Fibroblast of skin of scalp (primary cell): ENCODE measurements at places on chromosomes 12 and 14.

DNA sequence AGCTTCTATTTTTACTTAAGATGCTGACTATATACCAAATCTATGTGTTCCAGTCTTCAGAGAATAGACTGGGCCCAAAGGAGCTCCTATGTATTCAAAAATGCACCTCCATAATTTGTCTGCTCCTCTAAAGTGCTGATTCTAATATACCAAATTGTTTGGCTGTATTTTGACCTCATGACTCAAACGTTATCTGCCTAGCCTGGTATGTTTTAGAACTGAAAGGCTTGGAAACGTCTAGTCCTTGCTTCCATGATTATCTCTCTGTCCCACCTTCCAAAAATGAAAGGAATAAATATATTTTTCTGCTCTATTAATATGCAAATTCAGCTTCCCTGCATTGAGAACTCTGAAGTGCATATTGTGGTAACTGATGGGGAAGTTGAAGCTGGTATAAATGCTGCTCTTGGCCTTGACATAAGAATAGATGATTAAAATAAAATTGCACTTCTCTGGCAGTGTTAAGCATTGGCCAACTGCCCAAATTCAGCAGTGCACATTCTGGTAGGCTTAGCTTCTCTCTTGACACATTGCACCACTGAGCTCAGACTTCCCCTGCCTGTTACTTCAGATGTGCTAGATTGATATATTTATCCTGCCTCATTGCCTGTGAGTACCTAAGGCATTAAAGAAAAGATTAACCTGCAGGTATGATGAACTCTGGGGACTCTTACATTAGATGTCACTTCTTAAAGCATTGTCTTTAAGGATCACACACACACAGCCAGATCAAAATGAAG, 882.3 kb downstream of the RPS29 start:
- DNase-seq: no peak

- DNase-seq: no peak
These were observed 21.1 kb upstream of the SCARB1 start for GRCh38 chr12:124884587-124885438.

GRCh38 chr12:76084863-76085519, 506 bp upstream of the NAP1L1 start:
- DNase-seq: no peak

DNA sequence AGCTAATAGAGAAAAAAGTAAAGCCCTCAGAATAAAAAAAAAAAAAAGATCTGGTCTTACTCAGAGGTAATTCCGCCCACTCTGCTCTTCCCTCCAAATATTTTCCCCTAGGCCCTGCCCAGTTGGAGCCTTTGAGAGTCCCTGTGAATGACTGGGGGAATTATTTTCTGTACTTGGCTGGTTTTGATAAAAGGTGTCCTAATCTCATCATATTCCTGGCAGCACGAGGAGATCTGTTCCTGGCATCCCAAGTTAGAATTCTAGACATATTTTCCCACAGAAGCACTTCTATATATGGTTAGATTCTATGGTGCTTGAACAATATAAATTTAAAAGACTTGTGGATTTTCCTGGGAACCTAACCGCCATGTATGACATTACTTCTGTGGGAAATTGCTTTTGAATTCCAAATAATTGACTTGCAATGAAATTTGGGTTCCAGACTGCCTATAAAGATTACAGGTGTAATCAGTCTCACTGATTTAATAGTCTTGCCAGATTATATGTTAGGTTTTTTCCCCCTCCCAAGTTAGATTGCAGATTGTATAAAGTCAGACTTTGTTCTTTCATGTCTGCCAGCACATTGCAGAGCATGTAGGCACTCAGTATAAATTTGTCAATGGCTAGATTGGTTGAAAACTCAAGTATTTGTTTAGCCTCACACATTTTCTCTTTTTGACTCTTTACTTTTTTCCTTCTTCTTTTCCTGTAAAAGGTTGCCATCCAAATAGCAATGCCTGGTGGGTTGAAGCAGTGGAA, 12.3 kb downstream of the GPX2 start:
- peak; percentile 79 for DNase-seq

GRCh38 chr14:86203843-86204242, 673.9 kb downstream of the FLRT2 start:
- no peak for DNase-seq

DNA sequence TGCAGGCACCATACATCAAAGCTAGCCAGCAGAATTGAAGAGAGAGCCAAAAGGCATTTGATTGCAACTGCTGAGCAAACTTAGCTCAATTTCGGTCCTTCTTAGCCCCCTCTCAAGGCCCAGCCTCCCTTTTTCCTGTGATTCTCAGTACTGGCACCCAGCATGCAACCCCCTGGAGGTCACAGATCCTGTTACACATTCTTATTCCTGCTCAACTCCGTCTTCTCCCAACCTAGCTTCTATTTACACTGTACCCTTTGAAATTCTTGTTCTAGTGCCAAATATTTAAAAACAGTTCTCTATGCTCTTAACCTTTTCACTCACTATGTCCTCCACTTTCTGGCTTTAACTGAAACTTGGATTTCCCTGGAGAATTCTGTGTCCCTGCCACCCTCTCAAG, 131.3 kb upstream of the CPSF6 start:
- DNase-seq: peak; percentile 73

- no peak for DNase-seq
These were observed 80.9 kb downstream of the CRADD start for GRCh38 chr12:93757792-93758694.

DNA sequence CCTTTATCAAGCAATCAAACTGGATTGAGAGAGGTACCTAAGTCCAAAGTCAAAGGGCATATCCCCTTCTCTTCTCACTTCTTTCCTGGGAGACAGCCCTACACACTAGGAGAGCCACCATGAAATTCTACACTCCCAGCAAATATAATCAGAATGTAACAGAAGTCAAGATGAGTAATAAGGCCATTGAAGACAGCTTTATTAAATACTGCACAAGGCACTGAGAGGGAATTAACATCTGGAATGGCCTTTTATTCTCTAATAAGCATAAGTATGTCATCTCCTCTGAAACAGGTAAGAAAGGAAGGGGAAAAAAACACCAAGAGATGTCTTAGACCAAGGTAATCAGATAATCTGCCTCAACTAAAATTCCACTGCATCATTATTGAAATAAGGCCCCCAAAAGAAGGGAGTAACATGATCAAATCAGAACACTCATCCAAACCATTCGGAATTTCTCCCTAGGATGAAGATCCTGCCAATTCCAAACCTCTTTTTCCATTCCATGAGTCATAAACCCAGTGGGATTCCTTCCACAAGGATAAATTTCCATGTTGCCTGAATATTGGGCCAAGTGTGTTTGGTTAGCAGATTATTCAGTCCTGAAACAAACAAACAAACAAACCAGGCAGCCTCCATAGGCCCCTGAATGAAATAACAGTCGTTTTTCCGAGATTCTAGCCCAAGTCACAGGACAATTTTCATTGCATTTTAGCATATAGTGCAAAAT, 19.9 kb downstream of the SLC35F4 start:
- peak; percentile 86 for DNase-seq

DNA sequence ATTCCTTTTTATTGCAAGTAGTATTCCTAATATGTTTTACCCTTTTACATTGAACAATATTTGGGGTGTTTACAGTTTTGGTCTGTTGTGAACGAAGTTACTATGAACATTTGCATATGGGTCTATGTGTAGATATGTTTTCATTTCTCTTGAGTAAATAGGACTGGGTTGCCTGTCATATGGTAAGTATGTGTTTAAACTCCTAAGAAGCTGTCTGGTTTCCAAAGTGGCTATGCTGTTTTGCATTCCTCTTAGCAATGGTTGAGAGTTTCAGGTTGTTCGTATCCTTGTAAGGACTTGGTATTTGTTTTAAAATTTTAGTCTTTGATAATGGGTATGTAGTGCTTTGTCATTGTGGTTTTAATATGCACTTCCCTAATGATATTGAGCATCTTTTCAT, 6.3 kb downstream of the METAP2 start:
- peak; percentile 60 for DNase-seq

DNA sequence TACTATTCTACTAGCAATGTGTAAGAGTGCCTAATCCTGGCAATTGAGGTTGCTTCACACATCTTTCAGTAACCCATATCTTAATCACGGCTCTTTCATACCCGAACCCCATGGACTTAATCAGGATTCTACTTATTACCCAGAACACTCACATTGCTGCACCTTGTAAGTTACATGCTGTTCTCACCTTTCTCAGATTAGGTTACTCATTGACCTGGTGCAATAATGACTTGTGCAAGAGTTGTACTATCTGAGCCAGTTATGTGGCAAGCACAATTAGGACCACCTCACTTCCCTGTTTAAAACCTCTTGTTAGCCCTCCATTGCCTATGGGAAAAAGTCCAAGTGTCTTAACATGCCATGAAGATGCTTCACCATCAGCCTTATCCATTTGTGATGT, 306.7 kb upstream of the E2F7 start:
- no peak for DNase-seq

GRCh38 chr12:107318556-107318805, 225.1 kb upstream of the CRY1 start:
- DNase-seq: no peak

- no peak for DNase-seq
These were observed 160.4 kb upstream of the SSTR1 start for GRCh38 chr14:38047195-38047902.

DNA sequence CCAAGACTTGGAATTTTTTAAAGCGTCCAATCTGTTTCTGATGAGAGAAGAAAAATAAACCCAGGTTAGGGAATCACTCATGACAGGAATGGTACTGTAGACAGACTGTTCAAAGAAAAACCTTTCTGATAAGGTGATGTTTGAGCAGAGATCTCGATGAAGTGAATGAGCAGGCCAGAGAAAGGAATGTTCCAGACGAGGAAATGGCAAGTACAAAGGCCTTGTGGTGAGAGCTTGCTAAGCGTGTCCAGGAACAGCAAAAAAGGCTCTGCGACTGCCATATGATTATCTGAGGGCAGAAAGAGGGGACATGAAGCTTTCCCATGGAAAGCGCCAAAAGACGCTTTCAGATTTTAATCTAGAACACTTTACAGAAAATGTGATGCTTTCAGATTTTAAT, 458.4 kb upstream of the SOX5 start:
- DNase-seq: no peak

DNA sequence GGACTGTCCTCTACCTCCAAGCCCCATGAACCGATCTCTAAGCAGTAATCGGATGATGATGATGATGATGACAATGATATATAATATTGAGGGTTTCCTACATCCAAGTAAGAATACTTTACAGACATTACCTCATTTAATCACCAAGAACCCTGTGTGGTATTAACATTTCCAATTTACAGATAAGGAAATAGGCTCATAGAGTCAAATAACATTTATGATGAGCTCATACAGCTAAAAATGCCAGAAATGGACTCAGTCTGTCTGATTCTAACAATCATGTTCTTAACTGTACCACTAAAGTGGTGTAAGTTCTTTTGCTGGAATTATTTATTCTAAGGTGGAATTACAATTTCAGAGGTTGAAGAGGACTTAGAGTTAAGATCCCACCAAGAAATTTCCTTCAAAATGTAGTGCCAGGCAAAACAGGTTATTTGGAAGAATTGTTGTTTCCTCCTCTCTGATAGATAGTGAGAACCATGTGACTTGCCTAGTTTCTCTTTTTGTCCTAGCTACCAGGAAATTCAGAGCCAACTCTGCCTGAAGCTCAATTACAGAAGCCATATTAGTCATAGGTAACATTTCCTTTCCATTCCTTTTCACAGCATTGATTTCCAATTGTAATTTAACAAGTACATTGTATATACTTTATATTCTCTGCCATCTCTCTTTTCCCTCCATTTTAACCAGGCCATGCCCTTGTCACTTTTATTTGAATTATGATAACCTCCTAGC, 23.8 kb upstream of the CCDC175 start:
- DNase-seq: no peak

DNA sequence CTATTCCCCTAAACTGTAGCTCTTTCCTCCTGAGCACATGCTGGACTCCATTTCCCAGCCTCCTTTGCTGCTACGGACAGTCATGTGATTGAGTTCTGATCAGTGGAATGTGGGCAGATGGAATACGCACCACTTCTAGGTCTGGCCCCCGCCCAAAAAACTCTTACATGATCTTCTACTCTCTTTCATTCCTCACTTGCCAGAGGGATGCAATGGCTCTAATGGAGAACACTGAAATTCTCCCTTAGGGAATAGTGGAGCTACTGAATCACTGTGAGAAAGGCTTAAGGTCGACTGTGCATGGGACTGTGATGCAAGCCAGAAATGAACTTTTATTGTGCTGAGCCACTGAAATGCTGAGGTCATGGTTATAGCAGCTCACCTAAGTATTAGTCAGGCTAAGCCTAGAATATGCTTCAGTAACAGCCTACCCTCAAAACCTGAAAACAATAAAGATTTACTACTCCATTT, 13.0 kb upstream of the TMED2 start:
- peak; percentile 88 for DNase-seq

DNA sequence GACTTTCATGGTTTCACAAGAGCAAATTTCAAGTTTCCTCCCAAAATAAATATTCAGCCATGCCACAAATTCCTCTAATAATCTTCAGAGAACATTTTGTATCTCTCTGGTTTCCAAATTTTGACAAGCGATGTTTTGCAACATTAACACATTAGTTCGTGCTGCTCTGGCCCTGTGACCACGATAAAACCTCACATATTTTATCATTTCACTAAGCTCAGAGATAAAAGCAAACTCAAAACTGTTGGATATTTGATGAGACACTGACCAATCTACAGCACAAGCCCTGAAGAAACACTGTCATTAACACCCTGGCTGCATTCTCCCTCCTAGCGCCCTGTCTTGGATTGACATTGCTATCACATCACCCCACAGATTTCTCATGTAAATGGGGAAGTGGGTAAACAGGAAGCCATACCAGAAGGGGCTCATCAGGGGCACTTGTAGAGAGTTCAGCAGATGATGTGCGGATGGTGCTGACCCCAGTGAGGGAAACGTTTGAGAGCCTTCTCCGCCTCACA, 264.3 kb downstream of the PRKD1 start:
- DNase-seq: no peak

GRCh38 chr14:86321151-86321550, 791.2 kb downstream of the FLRT2 start:
- no peak for DNase-seq

GRCh38 chr12:42608196-42608825, 18.8 kb upstream of the PRICKLE1 start:
- DNase-seq: no peak

- DNase-seq: peak; percentile 75
These were observed 316.8 kb downstream of the CCDC91 start for GRCh38 chr12:28507033-28507432.
